ENCODE measurements at places on chromosomes 2 and 18.

DNA sequence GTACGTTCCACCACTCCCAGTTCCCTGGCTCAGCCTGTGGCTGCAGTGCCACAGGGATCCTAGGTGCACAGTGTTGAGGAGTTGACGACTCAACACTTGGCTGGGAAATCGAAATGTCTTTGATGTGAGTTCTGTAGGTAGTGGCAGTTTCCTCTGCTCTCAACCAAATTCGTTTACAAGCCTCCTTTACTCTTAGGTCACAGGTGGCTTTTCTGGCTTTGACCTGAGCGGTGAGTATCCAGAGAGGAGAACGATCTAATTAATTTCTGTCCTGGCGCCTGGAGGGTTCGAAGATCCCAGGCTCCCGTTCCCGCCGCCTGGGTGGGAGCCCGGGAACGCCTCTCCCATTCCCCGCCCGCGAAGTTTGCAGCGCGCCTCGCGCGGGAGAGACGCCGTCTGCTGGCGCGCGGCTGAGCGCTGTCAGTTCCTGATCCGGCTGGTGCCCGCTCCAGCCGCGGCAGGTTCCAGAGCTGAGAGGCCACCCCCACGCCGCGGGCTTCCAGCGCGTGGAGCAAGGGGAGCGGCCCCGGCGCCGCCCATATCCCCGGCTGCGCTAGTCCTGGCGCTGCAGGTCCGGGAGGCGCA is at the start of gene LAMA3:
LAMA3 (plus strand) TSS at position 423 of the 585 bp plus-strand sequence. CDS start 231 bp downstream, outside the sequence.
- DNase-seq = peak; percentile 55

DNA sequence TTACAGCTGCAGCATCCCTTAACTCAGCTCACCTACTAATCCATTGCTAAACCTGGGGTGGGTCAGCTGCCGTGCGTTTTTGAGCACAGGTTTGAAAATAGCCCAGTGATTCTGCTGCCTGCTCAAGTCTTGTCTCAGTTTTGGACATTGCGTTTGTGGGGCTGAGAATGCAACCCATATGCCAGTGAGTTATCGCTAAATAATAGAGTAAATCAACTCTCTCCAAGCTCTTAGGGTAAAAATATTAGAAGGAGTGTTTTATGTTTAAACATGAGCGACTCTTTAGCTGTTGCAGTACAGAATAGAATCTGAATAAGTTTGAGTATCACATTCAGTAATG is 2.1 kb downstream of the TSHZ1 start:
- DNase-seq = no peak

DNA sequence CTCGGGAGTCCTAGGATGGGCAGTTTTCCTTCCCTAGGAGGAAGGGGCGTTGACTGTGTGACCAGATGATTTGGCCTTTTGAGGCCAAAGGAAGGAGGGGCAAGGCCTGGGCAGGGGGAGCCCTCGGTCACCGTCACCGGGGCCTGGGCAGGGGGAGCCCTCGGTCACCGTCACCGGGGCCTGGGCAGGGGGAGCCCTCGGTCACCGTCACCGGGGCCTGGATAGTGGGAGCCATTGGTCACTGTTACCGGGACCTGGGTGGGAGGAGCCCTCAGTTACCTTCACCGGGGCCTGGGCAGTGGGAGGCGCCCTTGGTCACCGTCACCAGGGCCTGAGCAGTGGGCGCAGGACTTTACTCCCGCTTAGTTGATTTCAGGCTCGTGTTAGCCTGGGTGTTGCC is 17.3 kb downstream of the D2HGDH start:
- DNase-seq = no peak

DNA sequence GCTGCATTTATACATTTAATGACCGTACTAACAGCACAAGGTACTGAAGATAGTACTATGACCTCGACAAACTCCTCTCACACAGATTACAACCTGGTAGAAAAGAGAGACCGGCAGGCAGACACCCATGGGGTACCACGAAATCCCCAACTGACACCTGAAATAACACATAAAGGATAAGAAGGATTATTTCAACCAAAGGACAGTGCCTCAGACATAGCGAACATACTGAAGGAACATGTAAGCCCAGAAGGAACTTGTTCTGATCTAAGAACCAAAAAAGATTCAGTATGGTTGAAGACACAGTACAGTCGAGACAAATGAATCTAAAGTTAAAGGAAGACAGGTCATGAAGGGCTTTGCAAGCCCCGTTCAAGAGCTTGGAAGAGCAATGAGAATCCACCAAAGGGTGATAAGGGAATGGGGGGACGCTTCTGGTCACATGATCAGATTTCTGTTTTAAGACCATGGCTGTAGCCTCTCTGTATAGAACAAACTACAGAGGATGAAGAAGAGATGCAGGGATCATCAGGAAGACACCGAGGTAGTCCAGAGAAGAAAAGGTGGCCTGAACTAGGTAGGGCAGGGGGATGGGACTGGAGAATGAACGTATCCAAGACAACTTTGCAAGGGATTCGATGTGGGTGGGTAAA is 902 bp downstream of the MCFD2 start:
- no peak for DNase-seq

- peak; percentile 73 for DNase-seq
These were observed 123.3 kb upstream of the RND3 start for GRCh38 chr2:150610670-150611279.

DNA sequence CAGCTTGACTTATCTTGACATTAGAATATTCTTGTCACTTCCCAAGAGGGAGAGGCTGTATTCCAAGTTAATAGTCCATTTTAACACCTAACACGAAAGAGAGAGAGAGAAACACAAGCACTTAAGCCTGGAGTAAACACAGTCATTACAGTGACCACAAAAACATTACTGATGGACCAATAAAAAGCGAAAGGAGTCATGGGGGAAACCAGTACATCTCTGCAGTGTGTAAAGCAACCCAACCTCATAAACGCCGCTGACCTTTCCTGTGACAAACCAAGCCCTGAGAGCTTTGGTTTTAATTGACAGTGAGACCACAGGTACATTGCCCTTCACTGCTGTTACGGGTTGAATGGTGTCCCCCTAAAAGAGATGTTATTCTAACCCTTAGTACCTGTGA is 78.3 kb downstream of the SMAD4 start:
- DNase-seq = no peak
